Stimulated activated CD4-positive, alpha-beta T cell treated with anti-CD3 and anti-CD28 coated beads, Interleukin-15, amount 100 ng/mL, for 24 hours (primary cell): ENCODE measurements at places on chromosomes 5 and 9.

DNA sequence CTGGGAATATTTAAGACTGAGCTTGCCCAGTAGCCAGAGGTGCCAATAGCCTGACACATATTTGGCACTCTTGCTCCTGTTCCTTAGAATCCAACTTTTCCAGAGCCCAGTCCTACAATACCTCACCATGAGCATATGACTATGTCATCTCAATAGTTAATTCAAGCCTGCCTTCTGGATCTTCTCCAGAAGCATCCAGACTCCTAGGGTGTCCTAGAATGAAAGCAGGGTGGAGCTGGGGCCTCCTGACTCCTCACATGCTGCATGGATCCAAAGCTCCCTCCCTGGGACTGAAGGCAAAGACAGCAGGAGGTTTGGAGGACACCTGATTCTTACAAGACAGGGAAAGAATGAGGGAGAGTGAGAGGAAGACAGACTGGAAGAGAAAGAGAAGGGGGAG lies 37.9 kb downstream of the SH3TC2 start:
- no peak for DNase-seq

DNA sequence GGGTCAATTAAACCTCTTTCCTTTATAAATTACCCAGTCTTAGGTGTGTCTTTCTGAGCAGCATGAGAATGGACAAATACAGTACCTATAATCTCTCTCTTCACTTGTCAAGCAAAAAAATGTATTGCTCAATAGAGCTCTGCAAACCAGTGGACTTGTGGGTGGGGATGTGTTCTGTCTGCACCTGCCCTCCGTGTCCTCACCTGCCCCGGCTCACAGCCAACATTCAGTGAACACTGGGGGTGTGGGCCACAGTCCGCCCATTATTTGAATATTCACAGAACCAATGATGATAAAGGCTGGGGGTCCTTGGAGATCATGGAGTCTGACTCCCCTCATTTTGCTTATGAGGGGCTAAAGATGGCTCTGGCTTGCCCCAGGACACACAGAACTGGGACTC lies 36.9 kb upstream of the MED27 start:
- DNase-seq: no peak

DNA sequence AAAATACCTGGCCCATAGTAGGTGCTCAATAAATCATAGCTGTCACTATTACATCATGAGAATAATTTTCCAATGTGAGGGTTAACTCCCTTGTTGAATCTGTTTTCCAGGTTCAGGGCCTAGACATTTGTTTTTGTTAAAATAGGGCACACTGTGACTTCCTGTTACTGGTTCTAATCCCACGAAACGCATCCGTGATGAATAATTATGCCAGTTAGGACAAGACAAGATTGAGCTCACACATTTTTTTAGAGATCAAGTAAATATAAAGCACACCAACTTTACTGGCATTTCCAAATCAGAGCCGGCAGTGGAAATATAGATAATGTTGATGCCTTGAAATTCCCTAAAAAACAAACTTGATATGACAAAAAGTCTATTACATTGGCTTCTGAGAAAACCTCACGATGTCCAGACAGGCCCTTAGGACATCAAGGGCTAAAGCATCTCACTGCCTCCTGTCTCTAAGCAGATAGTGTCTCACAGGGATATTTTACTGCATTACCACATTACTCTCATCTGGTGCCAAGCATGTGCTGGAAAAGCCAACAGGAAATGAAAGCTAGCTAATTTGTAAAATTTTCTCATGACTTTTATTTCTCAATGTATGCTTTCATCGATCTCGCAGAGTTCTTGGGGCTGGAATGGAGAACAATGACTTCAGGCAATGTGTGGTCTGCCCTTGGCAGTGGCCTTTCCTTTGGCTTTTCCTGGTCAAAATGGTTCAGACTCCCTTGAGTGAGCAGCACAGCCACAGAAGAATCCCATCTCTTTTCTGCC lies 414.3 kb upstream of the PAPPA start:
- DNase-seq: no peak

GRCh38 chr9:24436761-24437160 lies 108.9 kb downstream of the IZUMO3 start:
- no peak for DNase-seq

DNA sequence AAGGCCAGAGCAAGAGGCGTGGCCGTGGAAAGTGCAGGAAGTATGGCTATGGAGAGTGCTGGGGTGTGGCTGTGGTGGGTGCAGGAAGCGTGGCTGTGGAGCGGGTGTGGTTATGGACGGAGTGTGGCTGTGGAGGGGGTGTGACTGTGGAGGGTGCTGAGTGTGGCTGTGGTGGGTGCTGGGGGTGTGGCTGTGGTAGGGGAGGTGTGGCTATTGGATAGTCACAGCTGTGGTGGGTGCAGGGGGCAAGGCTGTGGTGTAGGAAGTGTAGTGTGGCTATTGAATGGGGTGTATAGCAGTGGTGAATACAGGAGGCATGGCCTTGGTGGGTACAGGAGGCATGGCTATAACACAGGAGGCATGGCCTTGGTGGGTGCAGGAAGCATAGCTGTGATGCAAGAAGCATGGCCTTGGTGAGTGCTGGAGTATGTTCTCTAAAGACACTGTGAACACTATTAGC lies 40.8 kb upstream of the SPATA31C2 start:
- peak; percentile 15 for DNase-seq

DNA sequence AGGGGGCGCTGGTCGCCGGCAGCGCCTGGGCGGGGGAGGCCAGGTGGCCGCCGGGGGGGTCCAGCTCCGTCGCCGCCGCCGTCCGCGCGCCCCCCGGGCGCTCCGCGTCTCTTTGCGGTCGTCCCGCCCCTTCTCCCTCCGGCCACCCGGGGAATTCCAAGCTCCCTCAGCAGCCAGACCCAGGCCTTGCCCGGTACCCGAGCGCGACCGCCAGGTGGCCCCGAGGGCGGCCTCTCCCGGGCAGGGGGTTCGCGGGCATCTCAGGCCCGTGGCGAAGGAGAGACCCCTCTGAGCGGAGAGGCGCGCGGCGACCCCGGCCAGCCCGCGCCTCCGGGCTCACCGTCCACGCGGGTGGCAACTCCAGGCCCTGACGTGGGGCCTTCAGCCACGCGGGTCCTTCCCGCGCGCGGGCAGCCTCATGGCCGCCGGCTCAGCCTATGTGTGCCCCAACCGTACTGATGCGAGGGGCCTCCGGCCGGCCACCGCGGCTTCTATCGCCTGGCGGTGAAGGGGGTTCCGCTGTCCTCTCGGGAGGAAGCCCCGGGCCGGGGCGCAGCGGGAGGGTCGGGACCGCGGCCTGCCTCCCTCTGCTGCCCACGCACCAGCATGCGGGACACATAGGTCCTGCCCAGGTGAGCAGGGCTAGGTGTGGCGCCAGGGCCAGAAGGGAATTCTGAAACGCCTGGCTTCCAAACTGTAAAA lies 529 bp upstream of the NRARP start:
- DNase-seq: peak; percentile 26

GRCh38 chr9:117121316-117121715 lies 293.5 kb downstream of the ASTN2 start:
- DNase-seq: no peak

DNA sequence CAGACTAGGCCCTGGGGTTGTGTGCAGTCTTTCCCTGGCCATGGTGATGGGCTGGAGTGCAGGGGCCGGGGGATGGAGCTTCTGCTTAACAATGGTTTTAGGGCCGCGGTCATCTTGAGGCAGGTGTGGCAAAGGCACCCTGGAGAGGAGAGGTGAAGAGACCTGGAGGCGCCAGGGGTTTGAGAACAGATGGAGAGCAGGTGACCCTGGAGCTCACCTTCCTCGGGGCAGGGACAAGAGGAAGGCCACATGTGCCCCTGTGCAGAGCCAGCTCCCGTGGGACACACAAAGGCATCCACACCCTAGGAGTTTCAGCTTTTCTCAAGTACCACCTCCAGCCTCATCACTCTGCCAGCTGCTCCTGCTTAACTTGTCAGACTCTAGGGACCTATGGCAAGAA lies 46.4 kb upstream of the SH3GL2 start:
- DNase-seq: no peak

DNA sequence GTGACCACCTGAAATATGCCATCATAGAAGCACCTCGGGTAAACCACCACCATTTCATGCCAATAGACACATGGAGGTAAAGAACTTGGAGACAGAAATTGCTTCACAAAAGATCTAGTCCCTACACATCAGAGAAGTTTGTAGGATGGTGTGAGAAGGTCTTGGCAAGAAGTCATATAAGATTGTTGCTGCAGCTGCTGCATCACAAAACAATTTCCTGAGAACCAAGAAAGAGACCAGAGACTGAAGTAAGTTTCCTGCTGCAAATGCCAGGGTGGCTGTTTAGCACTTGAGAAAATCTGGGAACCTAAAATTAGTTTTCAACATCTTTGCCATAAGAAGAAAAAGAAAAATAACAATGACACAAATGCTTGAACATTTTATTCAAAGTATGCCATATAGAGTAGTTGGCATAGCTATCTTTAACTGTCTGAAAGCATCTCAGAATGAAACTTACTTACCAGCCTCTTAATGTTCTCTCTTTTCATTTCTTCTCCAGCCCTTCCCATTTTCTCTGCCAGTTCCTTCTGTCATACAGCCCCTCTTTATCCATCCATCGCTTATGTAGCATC lies 114.3 kb downstream of the KCTD16 start:
- no peak for DNase-seq

- no peak for DNase-seq
These were observed 310.7 kb downstream of the HCN1 start for GRCh38 chr5:45385321-45386058.

DNA sequence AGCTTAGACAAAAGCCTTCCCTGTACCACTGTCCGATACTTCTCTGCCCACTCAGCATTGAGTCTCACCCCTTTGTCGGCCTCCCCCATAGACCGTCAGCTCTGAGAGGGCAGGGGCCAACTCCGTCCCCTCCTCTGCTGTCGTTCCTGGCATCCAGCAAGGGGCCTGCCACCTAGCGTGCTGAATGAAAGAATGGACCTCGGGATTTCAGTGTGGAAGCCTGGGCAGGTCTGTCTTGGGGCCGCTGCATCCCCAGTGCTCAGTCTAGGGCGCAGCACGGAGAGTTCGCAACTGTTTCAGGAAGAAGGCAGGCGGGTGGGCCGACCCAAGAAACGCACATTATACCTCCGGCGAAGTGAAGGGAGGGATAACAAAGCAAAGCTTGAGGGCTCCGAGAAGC lies 1.5 kb upstream of the TOR1B start:
- no peak for DNase-seq

- DNase-seq: no peak
These were observed 8.7 kb upstream of the INSYN2B start for GRCh38 chr5:169988947-169989346.

DNA sequence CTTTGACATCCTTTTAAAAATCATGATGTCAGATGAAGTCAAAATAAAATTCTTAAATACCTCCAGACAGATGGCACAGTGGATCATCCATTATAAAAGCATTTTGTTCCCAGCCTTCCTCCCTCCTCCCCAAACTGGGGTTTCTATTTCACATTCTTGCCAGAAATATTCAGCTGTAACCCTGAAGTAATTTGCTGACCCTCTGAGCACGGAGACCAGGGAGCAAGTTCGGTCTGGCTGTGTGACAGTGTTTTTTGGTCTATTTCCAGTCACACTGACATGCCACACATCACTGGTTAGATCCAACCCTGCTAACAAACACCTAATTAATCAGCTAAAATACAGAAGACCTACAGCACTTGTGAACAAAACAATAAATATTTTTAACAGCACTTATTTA lies 126.2 kb upstream of the DMRT1 start:
- no peak for DNase-seq
